ENCODE measurements at places on chromosomes 4 and X. TPM values are rescaled to one million over a fixed set of nuclear protein-coding genes. Genes with fewer than 3 reads are reported as not detected.

- no peak overlapping the region for H3K27ac ChIP-seq
- no peaks in the 10 kb centered on the region for H3K27me3 ChIP-seq
- no peak overlapping the region for H3K4me3 ChIP-seq
- no peak for DNase-seq
- no peaks in the 10 kb centered on the region for H3K36me3 ChIP-seq
Observed at GRCh38 chrX:45889471-45889870, 655.8 kb downstream of the ZNF674 start.

DNA sequence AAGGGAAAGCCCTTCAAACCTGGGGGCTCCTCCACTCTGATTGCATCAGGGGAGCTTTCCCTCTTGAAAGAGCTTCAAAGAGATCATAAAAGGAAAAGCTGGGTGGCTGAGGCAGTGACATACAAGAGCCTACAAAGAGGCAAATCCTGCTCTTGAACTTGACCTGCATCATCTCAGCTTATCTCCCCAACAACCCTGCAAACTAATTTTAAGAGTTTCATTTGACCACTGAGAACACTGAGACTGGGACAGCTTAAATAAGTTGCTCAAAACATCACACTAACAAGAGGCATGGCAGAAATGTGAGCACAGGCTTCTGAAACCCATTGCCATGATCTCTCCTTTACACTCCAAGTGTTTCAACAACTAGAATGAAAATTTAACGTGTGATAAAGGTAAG lies 101.6 kb upstream of the PPARGC1A start:
- H3K27me3 ChIP-seq = no peaks in the 10 kb centered on the region
- no peak for DNase-seq
- no peaks in the 10 kb centered on the region for H3K4me1 ChIP-seq

DNA sequence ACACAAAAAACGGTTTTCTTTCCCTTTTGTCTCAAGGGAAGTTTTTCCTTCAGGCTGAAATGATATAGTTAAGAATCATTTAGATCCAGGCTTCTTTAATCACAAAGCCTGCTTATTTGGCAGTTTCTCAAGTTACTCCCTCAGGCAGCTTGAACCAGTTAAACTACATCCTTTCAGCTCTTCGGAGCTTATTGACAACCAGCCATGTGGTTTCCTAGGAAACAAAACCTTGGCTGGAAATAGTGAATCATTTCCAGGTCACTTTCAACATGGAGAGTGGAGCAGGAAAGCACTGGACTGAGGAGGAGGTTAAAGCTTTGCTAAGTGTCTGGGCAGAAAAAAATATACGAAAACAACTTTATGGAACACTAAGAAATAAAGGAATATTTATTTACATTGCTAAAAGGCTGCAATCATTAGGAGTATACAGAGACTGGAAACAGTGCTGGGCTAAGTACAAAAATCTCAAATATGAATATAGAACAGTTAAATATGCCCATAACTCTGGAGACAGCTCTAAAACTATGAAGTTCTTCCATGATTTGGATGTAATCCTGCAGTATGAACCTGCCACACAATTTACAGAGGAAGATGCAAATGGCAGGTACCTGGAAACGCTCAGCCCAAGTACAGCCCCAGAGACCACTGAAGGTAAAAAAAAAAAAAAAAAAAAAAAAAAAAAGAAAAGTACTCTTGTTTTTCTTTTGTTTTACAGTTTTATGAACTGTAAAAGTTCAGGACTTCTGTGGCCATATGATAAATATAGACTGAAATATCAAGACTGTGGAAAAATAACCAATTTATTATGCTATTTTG lies 23.2 kb upstream of the AASDH start:
- DNase-seq = no peak
- H3K27me3 ChIP-seq = no peaks in the 10 kb centered on the region
- peaks cover 15% of the 10 kb centered on the region for H3K4me1 ChIP-seq
- peak overlapping the region; percentile 43 for H3K27ac ChIP-seq
- H3K36me3 ChIP-seq = peaks cover 15% of the 10 kb centered on the region
- H3K4me3 ChIP-seq = no peak overlapping the region

DNA sequence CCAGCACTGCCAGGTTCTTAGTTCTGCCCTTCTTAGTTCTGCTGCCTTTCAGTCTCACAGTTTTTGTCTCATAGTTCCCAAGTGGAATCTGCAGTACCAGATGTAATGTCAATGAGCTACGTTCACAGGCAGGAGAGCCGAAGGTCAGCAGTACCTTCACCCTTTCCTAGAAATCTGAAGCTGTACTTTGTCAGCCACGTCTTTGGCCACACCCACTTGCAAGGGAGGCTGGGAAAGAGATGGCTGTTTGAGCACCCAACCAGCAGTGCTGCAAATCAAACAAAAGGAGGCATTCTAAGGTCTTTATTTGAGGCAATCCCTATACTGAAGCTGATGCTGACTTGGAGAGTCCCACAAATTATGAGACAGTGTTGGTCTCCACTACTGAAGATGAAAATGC lies 199.1 kb upstream of the NPY2R start:
- peaks cover 2% of the 10 kb centered on the region for H3K4me1 ChIP-seq
- H3K36me3 ChIP-seq = no peaks in the 10 kb centered on the region
- H3K4me3 ChIP-seq = no peak overlapping the region
- H3K27ac ChIP-seq = no peak overlapping the region
- no peak for DNase-seq
- H3K27me3 ChIP-seq = no peaks in the 10 kb centered on the region

ARL13A gene
- total RNA-seq = not detected

TMEM271 gene
- not detected for total RNA-seq

DNA sequence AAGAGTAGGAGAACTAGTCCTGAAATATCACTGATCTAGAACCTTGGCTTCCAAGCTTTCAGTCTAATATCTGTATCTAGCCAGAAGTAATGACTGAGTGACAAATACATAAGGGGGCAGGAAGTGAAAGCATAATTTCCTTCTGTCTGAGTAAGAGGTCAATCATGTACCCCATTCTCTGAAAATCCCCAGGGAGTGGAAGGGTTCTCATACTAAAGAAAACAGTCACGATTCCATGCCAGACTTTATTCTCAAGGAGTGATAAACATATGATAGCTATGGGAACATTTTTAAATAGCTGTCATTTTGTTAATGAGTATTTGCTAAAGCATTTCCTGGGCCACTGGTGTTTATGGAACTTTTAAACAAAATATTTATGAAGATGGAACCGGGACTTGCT lies 308.5 kb downstream of the ARHGAP24 start:
- no peaks in the 10 kb centered on the region for H3K4me1 ChIP-seq
- no peaks in the 10 kb centered on the region for H3K27me3 ChIP-seq
- DNase-seq = no peak
- H3K4me3 ChIP-seq = no peak overlapping the region

DNA sequence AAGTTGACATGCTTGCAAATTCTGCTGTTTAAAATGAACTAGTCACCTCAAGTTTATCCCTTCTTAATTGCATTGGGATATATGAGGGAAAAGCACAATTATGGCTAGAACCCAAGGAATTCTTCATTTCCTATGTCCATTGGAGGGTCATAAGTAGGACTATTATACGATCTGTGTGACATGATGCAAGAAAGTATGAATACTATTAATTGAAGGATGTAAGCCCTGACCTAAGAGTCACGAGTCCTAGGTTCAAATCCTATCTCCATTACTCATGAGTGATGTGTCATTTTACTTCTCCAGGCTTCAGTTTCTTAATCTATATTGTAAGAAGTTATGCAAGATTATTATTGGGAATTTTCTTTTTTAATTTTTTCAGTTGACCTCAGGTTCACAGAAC lies 542.9 kb upstream of the GRIA3 start:
- DNase-seq = no peak
- no peaks in the 10 kb centered on the region for H3K27me3 ChIP-seq
- no peaks in the 10 kb centered on the region for H3K4me1 ChIP-seq
- no peak overlapping the region for H3K27ac ChIP-seq

GRCh38 chrX:84724576-84724975 lies 222.3 kb upstream of the HDX start:
- H3K27me3 ChIP-seq = no peaks in the 10 kb centered on the region
- no peak overlapping the region for H3K4me3 ChIP-seq
- no peaks in the 10 kb centered on the region for H3K4me1 ChIP-seq
- H3K36me3 ChIP-seq = no peaks in the 10 kb centered on the region
- H3K27ac ChIP-seq = no peak overlapping the region

DNA sequence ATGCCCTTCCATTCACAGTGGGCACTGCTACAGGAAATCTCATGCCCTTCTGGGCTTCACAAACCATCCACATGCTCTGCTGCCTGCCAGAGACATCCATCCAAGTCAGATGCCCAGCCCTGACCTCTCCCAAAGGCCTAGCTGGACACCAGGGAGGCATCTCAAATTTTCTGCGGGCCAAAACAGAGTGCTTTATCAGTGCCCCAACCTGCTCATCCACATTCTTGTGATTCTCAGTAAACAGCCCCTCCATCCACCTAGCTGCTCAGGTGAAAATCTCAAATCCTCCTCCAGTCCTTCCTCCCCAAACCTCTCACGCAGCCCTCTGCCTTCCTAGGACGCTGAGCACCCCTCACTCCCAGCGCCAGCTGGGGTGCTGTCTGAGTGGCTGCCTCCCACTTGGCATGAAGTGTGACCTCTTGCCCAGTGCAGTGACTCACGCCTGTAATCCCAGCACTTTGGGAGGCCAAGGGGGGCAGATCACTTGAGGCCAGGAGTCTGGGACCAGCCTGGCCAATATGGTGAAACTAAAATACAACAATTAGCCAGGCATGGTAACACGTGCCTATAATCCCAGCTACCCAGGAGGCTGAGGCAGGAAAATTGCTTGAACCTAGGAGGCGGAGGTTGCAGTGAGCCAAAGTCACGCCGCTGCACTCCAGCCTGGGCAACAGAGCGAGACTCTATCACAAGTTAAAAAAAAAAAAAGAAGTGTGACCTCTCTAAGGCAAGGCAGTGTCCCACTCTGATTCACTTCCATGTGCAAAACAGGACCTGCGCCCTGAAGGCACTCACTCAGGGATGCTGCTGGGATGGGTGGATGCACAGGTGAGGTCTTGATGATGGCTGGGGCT lies 1.7 kb upstream of the AFAP1 start:
- H3K27me3 ChIP-seq = peaks cover 19% of the 10 kb centered on the region
- peaks cover 7% of the 10 kb centered on the region for H3K4me1 ChIP-seq
- no peak for DNase-seq
- H3K4me3 ChIP-seq = no peak overlapping the region

- H3K27me3 ChIP-seq = no peaks in the 10 kb centered on the region
- no peak for DNase-seq
- H3K4me1 ChIP-seq = peaks cover 2% of the 10 kb centered on the region
- no peak overlapping the region for H3K27ac ChIP-seq
- no peak overlapping the region for H3K4me3 ChIP-seq
Observed at GRCh38 chrX:118588715-118589114, 93.1 kb downstream of the DOCK11 start.

DNA sequence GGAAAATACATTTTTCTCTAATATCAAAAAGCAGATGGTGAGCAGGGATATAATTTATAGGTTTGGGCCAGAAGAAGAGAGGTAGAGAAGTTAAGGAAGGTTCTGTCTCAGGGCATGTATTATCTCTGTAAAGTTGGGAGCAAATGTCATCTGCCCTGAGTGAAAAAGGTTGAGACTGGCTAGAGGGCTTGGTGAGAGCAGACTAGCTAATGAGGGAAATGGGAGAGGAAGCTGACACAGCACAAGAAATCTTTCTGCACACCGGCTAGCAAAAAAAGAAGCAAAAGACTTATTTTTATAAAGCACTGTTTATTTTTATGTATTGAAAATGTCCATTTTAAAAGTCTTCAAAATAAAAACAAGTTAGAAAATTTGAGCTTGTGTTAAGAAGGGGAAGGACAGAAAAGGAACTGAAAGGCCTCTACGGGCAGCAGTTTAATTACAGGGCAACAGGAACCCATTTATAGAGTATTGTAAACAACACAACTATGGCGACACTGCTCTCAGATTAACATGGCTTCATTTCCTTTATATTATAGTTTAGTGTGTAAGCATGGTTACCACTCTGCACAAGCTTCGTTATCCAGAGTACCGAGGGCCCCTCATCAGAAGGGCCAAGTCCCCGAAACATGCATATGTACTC lies 17.4 kb downstream of the CD40LG start:
- peak overlapping the region; percentile 65 for H3K27ac ChIP-seq
- H3K27me3 ChIP-seq = no peaks in the 10 kb centered on the region
- peaks cover 53% of the 10 kb centered on the region for H3K4me1 ChIP-seq
- H3K4me3 ChIP-seq = no peak overlapping the region
- DNase-seq = no peak

PCDH19 gene
- not detected for total RNA-seq

DNA sequence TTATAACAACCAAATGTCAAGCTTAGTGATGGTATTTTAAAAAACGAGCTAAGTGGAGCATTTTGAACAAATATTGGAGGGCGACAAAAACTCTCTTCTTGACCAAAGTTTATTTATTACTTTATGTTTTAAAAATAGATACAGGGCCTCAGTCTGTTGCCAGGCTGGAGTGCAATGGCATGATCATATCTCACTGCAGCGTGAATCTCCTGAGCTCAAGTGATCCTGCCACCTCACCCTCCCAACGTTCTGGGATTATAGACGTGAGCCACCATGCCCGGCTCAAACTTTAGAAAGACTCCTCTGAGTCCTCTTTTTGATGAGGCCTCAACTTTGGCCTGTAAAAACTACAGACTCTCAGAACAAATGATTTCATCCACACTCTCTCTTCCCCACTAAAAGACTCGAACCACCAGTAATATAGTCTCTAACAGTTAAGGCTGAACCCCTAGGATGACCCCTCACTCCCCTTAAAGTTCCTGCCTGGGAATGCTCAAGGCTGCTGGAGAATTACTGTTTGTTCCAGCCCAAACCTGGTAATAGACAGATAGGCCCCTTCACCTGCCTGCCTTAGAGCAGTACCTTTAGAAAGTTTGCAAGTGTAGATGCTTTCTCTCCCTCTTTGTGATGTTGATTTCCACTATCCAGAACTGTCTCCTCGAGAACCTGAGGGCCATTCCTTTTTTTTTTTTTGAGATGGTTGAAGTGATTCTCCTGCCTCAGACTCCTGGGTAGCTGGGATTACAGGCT lies 55.3 kb upstream of the HPSE start:
- H3K4me3 ChIP-seq = no peak overlapping the region
- DNase-seq = no peak
- no peaks in the 10 kb centered on the region for H3K27me3 ChIP-seq
- no peaks in the 10 kb centered on the region for H3K36me3 ChIP-seq

DNA sequence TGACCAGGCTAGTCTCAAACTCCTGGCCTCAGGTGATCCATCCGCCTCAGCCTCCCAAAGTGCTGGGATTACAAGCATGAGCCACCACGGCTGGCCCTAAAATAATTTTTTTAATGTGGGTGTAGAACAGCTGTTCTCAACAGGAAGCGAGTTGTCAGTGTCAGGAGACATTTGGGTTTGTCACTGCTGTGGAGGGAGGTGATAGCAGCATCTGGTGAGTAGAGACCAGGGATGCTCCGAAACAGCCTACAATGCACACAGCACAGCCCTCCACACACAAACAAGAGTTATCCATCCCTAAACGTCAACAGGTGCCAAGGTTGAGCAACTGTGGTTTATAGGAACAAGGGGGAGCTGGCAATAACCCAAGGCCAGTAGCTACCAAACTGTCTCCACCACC lies 243.4 kb upstream of the STS start:
- H3K27ac ChIP-seq = no peak overlapping the region
- no peaks in the 10 kb centered on the region for H3K36me3 ChIP-seq
- no peaks in the 10 kb centered on the region for H3K4me1 ChIP-seq
- H3K27me3 ChIP-seq = no peaks in the 10 kb centered on the region
- no peak for DNase-seq

FRYL gene
- total RNA-seq = 80.8 TPM

NPY1R gene
- total RNA-seq = not detected

GRCh38 chrX:40097504-40098263 lies at the start of gene BCOR:
BCOR (minus strand) TSS chrX:40097958; CDS start chrX:40077929, 20,029 bp downstream.
- peaks cover 27% of the 10 kb centered on the region for H3K4me1 ChIP-seq

RAB39B gene
- total RNA-seq = 12.9 TPM

GRCh38 chr4:77438549-77438948 lies 167.1 kb upstream of the CXCL13 start:
- no peaks in the 10 kb centered on the region for H3K36me3 ChIP-seq
- no peak overlapping the region for H3K4me3 ChIP-seq
- H3K27me3 ChIP-seq = no peaks in the 10 kb centered on the region
- H3K4me1 ChIP-seq = no peaks in the 10 kb centered on the region
- DNase-seq = no peak

MND1 gene
- total RNA-seq = 25.2 TPM

ADH1A gene
- total RNA-seq = not detected

Measured in activated CD8-positive, alpha-beta memory T cell treated with anti-CD3 and anti-CD28 coated beads, Interleukin-2, amount 10 ng/mL, durations not matched to agents 7 days and 5 days (primary cell).